ENCODE measurements at places on chromosomes 4 and X.

GRCh38 chrX:129161108-129161507, 362.2 kb downstream of the SMARCA1 start:
- DNase-seq = no peak

DNA sequence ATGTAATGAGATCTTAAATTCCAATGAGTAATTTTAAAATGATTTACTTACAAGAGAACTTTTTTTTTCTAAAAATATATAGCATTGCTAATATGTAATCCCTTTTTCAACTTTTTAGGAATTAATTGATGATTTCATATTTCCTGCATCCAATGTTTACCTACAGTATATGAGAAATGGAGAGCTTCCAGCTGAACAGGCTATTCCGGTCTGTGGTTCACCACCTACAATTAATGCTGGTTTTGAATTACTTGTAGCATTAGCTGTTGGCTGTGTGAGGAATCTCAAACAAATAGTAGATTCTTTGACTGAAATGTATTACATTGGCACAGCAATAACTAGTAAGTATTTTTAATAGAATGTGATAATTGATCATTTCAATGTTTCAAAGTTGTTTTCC, 113.2 kb downstream of the USP9X start:
- no peak for DNase-seq

DNA sequence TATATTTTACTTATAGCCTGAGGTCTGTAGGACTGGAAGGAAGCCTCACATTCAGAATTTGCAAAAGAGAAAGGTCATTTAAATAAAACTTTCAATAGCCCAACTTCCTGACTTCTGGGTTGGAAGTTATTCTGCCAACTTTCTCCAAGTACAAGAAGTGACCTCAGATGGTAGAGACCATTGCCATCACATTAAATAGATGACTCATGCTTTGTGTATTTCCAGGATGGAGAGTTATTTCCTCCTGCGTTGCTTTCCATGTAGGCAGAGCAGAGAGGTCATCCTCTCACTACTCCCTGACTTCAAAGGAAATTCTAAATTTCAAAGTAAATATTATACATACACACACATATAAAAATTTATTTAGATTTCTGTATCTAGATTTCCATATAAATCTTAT, 73.0 kb upstream of the NR3C2 start:
- no peak for DNase-seq

GRCh38 chr4:78247536-78248285, 190.6 kb downstream of the FRAS1 start:
- no peak for DNase-seq

- DNase-seq = no peak
These were observed 2.5 kb downstream of the CACNA1F start for GRCh38 chrX:49230500-49231232.
